ENCODE measurements at places on chromosomes 1 and 21.

DNA sequence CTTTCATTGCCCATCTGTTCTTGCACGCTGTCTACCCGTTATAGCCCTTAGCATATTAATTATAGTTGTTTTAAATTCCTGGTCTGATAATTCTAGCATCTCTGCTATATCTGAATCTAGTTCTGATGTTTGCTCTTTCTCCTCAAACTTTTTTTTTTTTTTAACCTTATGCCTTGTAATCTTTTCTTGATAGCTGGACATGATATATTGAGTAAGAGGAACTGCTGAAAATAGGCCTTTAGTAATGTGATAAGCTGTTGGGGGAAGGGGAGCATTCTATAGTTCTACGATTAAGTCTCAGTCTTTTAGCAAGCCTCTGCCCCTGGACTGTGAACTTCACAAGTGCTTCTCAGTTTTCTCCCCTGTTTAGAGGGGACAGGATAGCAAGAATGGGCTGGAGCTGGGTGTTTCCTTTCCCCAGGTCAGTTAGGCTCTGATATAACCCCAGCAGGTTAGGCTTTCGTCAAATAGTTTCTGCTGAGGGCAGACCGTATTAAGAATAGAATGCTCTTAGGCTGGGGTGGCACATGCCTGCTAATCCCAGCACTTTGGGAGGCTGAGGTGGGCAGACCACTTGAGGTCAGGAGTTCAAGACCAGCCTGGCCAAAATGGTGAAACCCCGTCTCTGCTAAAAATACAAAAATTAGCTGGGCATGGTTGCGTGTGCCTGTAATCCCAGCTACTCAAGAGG is 62.2 kb downstream of the ZFYVE9 start:
- no peak for DNase-seq

- DNase-seq: no peak
Observed at GRCh38 chr1:188394677-188395076, 1565.9 kb downstream of the PLA2G4A start.

DNA sequence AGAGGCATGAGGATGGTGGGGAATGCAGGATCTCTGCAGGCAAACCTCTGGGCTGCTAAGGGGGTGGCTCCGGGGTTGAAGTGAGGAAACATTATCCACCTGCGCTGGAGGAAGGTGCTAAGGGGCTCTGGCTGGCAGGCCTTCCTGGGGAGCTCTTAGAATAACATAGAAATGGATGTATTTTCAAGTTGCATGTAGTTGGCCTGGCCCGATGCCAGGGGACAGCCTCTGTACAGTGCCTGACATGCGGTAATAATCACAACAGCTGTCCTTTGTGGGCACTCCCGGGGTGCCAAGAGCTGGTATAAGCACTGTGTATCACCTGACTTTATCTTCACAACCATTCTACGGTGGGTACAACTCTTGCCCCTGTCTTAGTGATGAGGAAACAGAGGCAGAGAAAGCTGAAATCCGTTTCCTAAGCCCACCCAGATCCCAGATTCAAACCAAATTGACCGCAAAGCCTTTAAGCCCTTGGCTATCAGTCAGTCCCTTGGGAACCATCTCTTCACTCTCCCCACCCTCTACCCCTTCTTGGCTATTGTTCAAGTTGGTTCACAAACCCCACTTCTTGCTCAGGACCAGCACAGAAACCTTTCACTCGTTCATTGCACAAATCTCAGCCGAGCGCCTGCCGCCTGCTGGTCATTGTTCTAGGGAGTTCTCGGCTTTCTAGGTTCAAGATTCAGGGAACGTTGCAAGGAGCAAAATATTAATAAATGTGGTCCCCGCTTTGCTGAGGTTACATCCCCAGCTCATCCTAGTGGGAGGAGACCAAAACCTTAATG is 30.9 kb downstream of the PADI4 start:
- DNase-seq: no peak

DNA sequence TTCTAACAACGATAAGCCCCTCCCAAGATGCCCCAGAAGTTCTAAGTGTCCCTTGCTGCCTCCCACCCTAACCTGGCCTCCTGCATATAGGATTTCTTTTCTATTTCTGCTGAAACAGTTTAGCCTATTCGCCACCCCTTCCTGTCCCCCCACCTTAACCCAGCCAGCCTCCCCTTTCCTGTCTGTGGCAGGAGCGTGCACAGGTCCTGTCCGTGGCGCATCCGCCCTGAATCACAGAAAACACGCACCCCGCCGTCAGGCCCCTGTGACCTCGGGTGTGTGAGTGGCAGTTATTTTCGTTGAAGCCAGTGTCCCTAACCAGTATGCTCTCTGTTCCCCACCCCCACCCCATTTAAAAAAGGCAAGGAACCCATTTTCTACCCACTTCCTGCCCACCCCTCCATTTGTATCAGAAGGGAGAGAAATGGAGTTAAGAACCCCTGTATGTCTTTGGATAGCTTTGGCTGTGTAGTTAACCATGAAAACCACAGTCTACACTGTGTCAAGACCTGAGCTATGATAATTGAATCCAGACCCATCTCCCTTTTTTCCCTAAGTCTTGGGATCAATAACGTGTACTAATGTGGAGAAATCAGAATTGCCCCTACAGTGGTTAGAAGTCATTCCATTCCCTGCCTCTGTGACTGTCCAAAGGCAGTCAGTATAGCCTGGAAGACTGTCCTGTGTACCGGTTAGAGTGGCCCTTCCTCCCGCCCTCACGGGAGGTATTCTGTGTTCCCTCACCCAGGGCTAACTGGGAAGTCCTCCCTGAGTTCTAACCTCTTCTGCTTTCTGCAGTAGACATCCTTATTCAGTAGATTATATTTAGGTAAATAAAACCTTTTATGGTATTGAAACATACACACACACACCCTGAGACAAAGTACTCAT is 1.8 kb downstream of the PLEKHO1 start:
- peak; percentile 48 for DNase-seq

GRCh38 chr21:38671773-38672172 is 134.0 kb upstream of the ETS2 start:
- DNase-seq: no peak

GRCh38 chr1:175708787-175709186 is 34.6 kb downstream of the TNR start:
- no peak for DNase-seq

GRCh38 chr1:27161594-27161993 is 6.7 kb upstream of the SLC9A1 start:
- DNase-seq: no peak

All from stimulated activated CD4-positive, alpha-beta T cell treated with anti-CD3 and anti-CD28 coated beads, Interleukin-12 subunit alpha, Interleukin-12 subunit beta, amount 100 ng/mL, for 4 hours (primary cell).